Fibroblast of villous mesenchyme (primary cell): ENCODE measurements at places on chromosomes 13 and 19. TPM values are rescaled to one million over a fixed set of nuclear protein-coding genes. Genes with fewer than 3 reads are reported as not detected.

TMC4 gene
- total RNA-seq = 0.32 TPM in 1 of 2 replicates, not detected in the other

KLK2 gene
- not detected in 2 replicates for total RNA-seq

ZNF581 gene
- 11.0 and 13.0 TPM in 2 replicates for total RNA-seq

GSX1 gene
- not detected in 2 replicates for total RNA-seq

SLC5A5 gene
- total RNA-seq = not detected in 2 replicates

PTPRH gene
- 3.9 and 7.1 TPM in 2 replicates for total RNA-seq

DMKN gene
- total RNA-seq = 0.97 and 2.2 TPM in 2 replicates
